ENCODE measurements at places on chromosomes 7 and 10.

- DNase-seq: no peak
Observed at GRCh38 chr10:44854693-44855350, 56.3 kb upstream of the TMEM72 start.

DNA sequence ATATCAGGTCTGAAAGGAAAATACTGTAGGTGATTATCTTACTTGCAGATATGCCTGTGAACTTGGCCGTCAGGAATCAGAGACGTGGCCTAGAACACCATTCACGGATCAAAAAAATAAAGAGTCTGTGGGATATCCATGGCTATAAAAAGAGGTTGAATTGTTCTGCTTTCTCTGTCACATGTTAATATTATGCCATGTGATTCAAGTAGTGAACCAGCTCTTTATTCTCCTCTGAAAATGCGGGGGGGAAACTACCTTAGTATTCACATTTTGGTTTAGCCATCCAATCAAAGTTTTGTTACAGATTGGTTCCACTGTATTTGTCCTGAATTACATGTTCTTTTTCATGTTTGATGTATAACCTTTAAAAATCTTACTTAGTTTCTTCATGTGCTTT lies 120.5 kb downstream of the CCNY start:
- no peak for DNase-seq

- no peak for DNase-seq
Observed at GRCh38 chr10:51767103-51767763, 67.8 kb upstream of the CSTF2T start.

GRCh38 chr7:137890449-137890921 lies 43.7 kb upstream of the DGKI start:
- DNase-seq: no peak

GRCh38 chr7:85010306-85010705 lies 176.6 kb downstream of the SEMA3D start:
- DNase-seq: no peak

DNA sequence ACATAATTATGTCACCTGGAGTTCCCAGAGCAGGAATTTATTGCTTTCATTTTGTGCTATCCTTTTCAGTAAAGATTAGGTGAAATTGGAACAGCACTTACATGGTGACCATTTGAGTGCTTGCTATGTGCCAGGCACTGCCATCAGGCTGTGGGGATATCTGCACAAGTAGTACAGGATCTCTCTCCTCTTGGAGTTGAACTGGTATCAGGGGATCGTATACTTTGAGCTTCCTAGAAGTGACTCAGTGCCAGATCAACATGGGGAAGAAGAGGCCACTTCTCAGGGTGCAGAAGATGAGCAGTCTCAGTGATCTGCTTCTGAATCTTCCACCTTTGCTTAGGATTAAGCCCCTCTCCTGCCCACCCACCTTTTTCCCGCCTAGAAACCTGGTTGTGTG lies 29.5 kb downstream of the SGPL1 start:
- DNase-seq: no peak

DNA sequence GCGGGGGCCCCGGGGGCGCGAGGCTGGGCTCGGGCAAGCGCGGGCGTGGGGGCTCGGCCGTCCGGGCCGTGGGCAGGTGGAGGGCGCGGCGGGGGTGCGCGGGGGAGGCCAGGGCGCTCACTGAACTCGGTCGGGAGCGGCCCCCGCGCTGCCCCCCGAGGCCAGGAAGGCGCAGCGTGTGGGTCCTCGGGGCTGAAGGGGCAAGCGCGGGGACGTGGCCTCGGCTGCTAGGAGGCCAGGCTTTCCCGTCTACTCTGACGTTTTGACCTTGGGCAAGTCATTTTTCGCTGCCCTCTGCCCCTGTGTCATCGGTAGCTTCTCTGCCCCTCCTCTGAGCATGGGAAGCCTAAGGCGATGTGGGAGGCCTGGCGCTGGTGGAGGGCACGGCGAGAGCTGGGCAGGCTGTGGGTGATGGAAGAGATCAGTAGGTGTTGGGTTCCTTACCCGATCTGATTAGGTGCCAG lies 441 bp downstream of the FBH1 start:
- no peak for DNase-seq

DNA sequence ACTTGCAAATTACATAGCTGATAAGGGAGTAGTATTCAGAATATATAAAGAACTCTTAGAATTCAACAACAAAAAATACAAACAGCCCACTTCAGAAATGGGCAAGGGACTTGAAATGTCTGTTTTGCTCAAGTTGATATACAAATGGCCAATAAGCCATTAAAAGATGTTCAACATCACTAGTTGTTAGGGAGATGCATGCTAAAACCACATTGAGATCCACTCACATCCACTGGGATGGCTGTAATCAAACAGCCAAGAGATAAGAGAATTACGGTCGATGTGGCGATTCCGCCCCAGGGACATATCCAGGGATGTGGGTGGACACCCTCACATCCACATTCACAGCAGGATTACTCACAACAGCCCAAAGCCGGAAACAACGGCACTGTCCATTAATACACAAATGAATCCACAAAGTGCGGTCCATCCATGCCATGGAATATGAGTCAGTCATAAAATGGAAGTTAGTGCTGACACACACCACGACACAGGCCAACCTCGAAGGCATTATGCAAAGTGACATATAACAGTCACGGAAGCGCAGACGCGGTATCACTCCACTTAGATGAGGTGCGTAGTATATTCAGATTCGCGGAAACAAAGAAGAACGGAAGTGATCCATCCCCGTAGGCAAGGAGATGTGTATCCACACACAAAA lies 227.8 kb downstream of the DNAJB6 start:
- no peak for DNase-seq

DNA sequence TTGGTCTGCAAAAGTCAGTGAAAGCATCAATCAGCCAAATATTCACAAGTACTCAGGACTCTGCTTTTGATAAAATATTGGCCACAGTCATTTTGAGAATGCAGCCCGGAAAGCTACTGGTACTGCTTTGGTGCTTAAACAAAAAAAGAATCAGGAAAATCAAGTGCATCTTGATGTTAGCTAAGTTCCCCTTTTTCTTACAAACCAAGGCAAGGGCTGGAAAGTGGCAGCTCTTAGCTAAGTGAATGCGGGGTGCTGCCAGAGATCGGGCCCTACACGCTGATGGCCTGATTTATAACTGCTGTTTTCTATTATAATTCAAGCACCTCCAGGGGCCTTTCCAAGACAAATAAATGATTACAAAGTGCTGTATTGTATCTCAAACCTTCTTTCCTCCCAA lies 136.8 kb upstream of the MGMT start:
- DNase-seq: no peak

- no peak for DNase-seq
Observed at GRCh38 chr10:106078895-106079576, 1085.5 kb downstream of the SORCS1 start.

DNA sequence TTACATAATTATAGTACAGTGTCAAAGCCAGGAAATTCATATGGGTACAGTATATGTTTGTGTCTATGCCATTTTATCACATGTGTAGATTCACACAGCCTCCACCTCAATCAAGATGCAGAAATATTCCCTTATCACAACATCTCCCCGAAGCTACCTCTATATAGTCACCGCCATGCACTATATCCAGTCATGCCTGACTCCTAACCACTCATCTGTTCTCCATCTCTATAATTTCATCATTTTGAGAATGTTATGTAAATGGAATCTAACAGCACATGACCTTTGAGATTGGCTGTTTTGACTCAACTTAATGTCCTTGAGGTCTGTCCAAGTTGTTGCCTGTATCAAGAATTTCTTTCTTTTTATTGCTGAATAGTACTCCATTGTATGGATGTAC lies 22.3 kb upstream of the SLC25A13 start:
- DNase-seq: no peak

DNA sequence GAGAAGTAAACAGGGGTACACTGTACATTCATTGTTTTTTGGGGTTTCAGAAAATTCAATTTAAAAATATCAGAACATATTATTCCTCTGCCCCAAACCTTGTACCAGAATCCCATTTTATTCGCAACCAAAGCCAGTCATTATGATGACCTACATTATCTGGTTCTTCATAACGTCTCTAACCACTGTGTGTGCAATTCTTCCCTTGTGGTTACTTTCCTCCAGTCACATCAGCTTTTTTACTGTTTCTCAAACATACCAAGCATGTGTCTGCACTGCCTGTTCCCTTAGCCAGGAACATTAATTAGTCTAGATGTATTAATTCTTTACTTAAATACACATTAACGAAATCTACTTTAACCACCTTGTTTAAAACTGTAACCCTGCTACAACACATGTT lies 64.8 kb downstream of the THSD7A start:
- DNase-seq: no peak

All from left forelimb (tissue), 1 donor.